Central memory CD8-positive, alpha-beta T cell (primary cell): ENCODE measurements at places on chromosomes 2 and 18.

- H3K27me3 ChIP-seq: peaks cover 4% of the 10 kb centered on the region
- peaks cover 6% of the 10 kb centered on the region for H3K4me1 ChIP-seq
- no peak overlapping the region for H3K27ac ChIP-seq
- H3K36me3 ChIP-seq: no peaks in the 10 kb centered on the region
Observed at GRCh38 chr2:171513719-171514160, 8.5 kb upstream of the CYBRD1 start.

DNA sequence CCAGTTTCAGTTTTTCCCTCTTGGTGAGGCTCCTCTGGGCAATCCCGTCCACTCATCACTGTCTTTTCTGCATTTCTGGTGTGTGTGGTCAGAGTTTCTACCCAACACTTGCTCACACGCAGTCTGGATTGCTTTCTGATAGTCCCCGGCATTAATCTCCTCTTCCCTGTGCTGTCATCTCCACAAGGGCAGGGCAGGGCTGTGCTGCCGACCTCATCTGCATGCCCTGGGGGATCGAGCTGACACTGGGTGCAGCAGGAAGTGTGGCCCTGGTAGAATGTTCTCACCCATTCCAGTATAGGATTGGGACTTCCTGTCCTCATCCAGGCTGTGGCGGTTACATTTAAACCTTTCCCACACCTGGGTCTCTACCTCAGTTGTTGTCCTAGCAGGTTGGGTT is 80.0 kb upstream of the FAM136A start:
- no peaks in the 10 kb centered on the region for H3K36me3 ChIP-seq
- DNase-seq: no peak
- peaks cover 66% of the 10 kb centered on the region for H3K27me3 ChIP-seq
- H3K4me1 ChIP-seq: no peaks in the 10 kb centered on the region
- H3K4me3 ChIP-seq: no peak overlapping the region

DNA sequence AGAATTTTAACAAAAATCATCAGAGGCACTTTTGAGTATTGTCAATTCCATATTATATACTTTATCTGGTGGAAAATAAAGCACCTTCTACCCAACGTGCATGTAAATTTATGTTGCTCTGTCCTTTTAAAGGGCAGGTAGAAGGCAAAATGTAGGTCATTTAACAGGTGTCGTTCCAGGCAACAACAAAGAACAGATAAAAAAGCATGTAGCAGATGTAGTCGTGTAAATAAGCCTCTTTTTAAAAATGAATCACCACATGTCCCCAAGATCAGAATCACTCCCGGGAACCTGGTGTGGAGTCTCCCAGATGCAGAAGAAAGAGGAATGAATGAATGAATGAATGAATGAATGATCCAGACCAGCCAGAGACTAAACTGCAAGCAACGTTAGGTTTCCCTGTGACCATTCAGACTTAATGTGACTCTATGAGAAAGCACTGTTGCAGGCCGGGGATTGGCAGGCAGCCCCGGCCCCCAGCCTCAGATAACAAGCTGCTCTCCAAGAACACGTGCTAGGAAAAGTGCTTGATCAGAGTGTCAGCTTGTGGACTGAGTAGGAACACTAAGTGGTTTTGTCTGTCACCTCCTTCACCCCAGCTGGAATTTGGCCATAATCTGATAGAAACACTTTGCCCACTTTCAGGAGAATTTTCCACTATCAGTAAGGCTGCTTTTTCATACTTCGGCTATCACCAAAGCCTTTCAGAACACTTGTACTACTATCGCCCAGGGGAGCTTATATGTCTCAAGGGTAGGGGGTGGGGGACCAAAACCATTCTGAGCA is 100.6 kb downstream of the CDK15 start:
- no peak overlapping the region for H3K4me3 ChIP-seq
- DNase-seq: no peak
- peaks cover 23% of the 10 kb centered on the region for H3K27me3 ChIP-seq

DNA sequence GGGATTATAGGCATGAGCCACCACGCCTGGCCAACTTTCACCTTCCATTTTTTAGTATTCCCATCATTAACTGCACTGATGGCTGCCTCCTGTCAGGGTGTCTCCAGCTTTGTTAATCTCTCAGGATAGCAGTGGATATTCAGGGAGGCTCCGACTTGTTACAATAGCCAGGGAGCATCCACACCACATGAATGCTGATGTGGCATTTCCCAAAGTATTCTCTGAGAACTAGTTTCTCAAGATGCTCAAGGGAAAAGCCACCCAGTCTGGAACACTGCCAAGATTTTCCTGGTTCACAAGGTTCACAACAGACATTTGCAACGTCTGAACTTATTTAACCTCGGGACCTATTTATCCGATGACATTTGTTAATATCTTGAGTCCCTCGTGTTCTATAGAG is 33.8 kb downstream of the ZNF519 start:
- no peak overlapping the region for H3K27ac ChIP-seq
- peaks cover 2% of the 10 kb centered on the region for H3K36me3 ChIP-seq
- no peak for DNase-seq
- no peaks in the 10 kb centered on the region for H3K27me3 ChIP-seq

GRCh38 chr2:18856765-18857164 is 267.4 kb upstream of the NT5C1B start:
- no peak overlapping the region for H3K4me3 ChIP-seq
- no peak for DNase-seq
- no peaks in the 10 kb centered on the region for H3K36me3 ChIP-seq
- H3K4me1 ChIP-seq: peaks cover 8% of the 10 kb centered on the region

DNA sequence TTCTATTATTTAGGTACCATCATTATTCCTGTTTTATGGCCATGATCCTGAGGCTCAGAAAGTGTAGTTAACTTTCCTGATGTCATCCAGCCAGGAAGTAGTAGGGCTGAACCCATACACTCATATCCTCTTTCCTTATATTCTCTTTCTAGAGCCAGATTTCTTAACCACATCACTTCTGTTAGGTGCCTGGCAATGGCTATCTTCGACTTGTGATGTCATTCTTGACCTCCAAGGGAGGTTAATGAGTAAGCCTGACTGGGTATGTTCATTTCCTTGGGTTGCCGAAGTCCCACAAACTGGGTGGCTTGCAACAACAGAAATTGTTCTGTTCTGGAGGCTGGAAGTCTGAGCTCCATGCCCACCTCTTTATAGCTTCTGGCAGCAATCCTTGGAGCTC is 43.4 kb downstream of the ITGB6 start:
- H3K4me1 ChIP-seq: no peaks in the 10 kb centered on the region
- H3K27me3 ChIP-seq: peaks cover 49% of the 10 kb centered on the region
- no peaks in the 10 kb centered on the region for H3K36me3 ChIP-seq
- H3K4me3 ChIP-seq: no peak overlapping the region

- peaks cover 5% of the 10 kb centered on the region for H3K36me3 ChIP-seq
- no peak overlapping the region for H3K4me3 ChIP-seq
- H3K27ac ChIP-seq: no peak overlapping the region
- no peaks in the 10 kb centered on the region for H3K27me3 ChIP-seq
Observed at GRCh38 chr2:46460241-46460921, 19.0 kb upstream of the TMEM247 start.

DNA sequence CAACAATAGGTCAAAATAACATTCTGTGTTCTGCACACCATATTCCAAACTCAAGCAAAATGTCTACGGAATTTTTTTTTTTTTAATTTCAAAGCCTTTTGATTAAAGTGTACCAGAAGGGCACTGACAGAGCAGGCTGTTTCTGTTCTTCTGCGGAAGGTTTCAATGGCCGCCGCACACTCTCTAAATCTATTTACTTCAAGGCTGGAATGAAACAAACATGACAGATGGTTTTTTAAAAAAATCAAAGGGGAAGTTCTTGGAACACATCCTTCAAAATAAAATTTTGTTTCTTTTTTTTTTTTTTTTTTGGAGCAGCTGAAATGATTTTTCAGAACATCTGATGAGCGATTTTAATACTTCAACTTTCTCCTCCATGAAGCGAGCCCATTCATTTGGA is 259.1 kb downstream of the TXNL1 start:
- no peaks in the 10 kb centered on the region for H3K4me1 ChIP-seq
- no peaks in the 10 kb centered on the region for H3K27me3 ChIP-seq
- no peak overlapping the region for H3K4me3 ChIP-seq
- no peak overlapping the region for H3K27ac ChIP-seq

DNA sequence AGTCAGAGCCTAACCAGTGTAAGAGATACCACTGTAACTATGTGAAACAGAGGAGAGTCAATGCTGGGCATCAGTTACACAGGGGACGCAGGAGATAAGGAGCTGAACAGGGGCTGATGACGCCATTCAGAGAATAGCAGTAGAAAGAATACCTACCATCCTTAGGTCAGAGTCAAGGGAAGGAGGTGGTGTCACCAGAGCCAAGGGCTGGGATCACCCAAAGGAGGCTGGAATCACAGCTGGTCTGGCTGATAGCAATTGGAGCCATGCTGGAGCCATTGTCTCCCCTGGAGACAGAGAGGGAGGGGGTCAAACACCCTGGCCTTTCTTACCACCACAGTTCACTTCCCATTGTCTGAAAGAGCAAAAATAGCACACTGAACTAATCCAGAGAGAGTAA is 37.3 kb upstream of the C18orf32 start:
- no peaks in the 10 kb centered on the region for H3K36me3 ChIP-seq
- H3K27me3 ChIP-seq: peaks cover 16% of the 10 kb centered on the region
- H3K27ac ChIP-seq: no peak overlapping the region
- DNase-seq: no peak

DNA sequence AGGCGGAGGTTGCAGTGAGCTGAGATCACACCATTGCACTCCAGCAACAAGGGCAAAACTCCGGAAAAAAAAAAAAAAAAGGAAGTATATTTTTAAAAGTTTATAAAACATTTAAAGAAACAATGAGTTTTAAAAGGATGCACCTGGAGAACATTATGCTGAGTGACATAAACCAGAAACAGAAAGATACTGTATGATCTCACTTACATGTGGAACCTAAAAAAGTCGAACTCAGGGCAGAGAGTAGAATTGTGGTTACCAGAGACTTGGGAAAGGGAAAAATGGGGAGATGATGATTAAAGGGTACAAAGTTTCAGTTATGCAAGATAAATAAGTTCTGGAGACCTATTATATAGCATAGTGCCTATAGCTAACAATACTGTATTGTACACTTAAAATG is 52.8 kb upstream of the RTN4 start:
- no peak for DNase-seq
- H3K4me1 ChIP-seq: no peaks in the 10 kb centered on the region
- no peaks in the 10 kb centered on the region for H3K27me3 ChIP-seq
- H3K36me3 ChIP-seq: no peaks in the 10 kb centered on the region

GRCh38 chr18:35592298-35592697 is 10.8 kb downstream of the GALNT1 start:
- no peak for DNase-seq
- no peaks in the 10 kb centered on the region for H3K27me3 ChIP-seq
- no peak overlapping the region for H3K27ac ChIP-seq
- no peak overlapping the region for H3K4me3 ChIP-seq

DNA sequence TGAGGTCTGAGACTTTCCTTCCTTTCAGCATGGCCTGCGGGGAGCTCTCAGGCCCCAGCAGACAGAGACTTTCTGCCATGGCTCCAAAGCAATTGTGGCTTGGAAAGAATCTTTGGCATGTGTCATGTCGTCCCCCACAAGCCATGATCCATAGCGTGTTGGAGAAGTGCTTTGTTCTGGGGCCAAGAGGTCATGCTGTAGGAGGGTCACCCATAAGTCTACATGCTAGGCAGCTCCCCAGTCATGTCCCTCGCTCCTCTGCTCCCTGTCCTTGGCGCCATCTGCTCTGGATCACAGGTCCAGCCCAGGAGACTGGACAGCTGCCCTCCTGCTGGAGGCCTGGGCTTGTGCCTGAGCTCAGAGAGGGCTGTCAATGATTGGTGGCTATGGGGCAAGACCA is 78.8 kb upstream of the LCLAT1 start:
- H3K4me3 ChIP-seq: no peak overlapping the region
- peaks cover 2% of the 10 kb centered on the region for H3K36me3 ChIP-seq
- no peak for DNase-seq
- no peaks in the 10 kb centered on the region for H3K4me1 ChIP-seq
- no peaks in the 10 kb centered on the region for H3K27me3 ChIP-seq

- H3K4me3 ChIP-seq: no peak overlapping the region
- peaks cover 8% of the 10 kb centered on the region for H3K4me1 ChIP-seq
- no peak for DNase-seq
- H3K36me3 ChIP-seq: peaks cover 47% of the 10 kb centered on the region
Observed at GRCh38 chr2:216436383-216436782, 24.1 kb downstream of the SMARCAL1 start.

GRCh38 chr2:225994748-225995405 is 595.4 kb downstream of the NYAP2 start:
- no peaks in the 10 kb centered on the region for H3K36me3 ChIP-seq
- H3K27me3 ChIP-seq: no peaks in the 10 kb centered on the region
- H3K27ac ChIP-seq: no peak overlapping the region
- DNase-seq: no peak
- H3K4me3 ChIP-seq: no peak overlapping the region
- no peaks in the 10 kb centered on the region for H3K4me1 ChIP-seq

- H3K27me3 ChIP-seq: peaks cover 61% of the 10 kb centered on the region
- H3K27ac ChIP-seq: no peak overlapping the region
- H3K4me1 ChIP-seq: no peaks in the 10 kb centered on the region
- no peaks in the 10 kb centered on the region for H3K36me3 ChIP-seq
- DNase-seq: no peak
- no peak overlapping the region for H3K4me3 ChIP-seq
Observed at GRCh38 chr2:147818741-147819140, 26.1 kb upstream of the ACVR2A start.

DNA sequence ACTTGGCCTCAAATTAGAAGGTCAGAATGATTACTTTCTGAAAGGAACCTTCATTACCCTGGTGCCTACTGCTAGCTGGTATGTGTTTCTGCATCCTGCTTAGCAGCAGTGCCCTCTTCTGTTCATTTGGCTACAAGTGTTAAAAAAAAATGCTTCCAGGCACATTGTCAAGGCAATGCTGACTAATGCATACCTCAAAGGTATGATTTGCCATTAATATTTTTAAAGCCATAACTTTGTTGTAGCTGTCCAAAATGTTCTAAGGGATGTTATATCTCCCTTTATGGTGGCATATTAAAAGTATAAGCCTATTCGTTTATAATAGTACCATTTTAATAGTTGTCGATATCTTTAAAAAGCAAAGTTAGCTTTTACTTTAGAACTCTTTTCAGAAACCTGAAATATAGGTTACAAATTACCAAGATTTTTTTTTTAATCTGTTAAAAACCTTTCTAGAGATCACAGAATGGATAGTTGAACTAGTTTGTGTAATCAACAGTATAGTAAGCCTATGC is 52.0 kb upstream of the FAM171B start:
- no peaks in the 10 kb centered on the region for H3K27me3 ChIP-seq
- H3K27ac ChIP-seq: no peak overlapping the region
- no peaks in the 10 kb centered on the region for H3K4me1 ChIP-seq
- peaks cover 15% of the 10 kb centered on the region for H3K36me3 ChIP-seq
- H3K4me3 ChIP-seq: no peak overlapping the region
- no peak for DNase-seq
